Stimulated activated CD4-positive, alpha-beta T cell treated with anti-CD3 and anti-CD28 coated beads, Interleukin-1b, Interleukin-23, amount 100 ng/mL, for 1 hour (primary cell): ENCODE measurements at places on chromosomes 13 and 19.

GRCh38 chr13:37701972-37702371, 103.4 kb upstream of the POSTN start:
- DNase-seq: no peak

GRCh38 chr19:35521124-35521743, 6.9 kb downstream of the SBSN start:
- DNase-seq: no peak

- DNase-seq: no peak
Observed at GRCh38 chr19:49871349-49871985, 4.1 kb upstream of the PNKP start.

GRCh38 chr13:21673539-21673788, 2.6 kb downstream of the FGF9 start:
- no peak for DNase-seq

DNA sequence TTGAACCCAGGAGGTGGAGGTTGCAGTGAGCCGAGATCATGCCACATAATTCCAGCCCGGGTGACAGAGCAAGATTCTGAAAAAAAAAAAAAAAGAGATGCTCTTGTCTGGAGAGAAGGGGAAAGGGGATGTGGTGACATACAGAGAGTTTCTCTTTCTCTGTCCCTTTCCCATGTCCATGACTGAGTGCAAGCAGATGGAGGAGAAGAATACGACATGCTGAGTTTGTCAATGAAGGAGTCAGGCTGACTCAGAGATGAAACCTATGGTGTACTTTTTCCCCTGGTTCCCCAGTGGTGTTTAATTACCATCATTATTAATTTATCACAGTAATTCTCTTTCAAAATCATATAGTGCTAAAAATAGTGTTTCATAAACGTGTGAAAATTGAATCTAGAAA, 448.8 kb downstream of the FOXO1 start:
- DNase-seq: no peak

GRCh38 chr19:1263188-1263587, 5.9 kb upstream of the CIRBP start:
- no peak for DNase-seq

DNA sequence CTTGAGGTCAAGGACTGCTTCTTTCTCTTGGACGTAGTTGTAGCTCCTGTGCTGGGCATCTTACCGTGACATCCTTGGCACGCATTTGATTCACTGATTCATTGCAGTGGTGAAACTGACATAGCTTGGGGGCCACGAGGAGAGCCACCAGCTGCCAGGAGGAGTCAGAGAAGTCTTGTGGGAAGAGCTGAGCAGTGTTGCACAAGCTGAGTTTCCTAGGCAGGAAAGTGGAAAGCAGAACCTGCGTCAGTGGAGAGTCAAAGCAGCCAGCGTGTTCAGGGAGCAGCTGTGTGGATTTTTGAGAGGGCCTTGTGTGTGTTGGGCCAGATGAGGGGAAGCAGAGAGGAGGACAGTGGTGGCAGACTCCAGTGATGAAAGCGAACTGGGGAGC, 5.3 kb upstream of the GPR183 start:
- DNase-seq: no peak

DNA sequence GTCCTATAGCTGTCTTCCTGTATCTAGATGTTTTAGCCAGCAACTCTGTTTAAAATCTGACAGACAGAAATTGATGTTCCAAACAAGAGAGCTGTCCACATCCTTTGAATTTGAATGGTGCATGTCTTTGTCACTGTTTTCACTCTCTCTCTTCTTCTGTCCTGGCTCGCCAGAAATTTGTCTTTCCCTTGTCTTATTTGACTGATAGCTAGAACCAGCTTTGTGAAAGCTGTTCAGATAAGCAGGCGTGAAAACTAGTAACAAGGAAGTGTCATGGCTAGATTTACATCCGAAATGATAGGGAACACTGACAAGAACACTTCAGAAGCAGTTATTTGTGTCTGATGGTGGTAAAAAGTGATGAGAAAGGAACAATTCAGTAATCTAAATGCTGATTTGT, 354.9 kb upstream of the SLITRK1 start:
- no peak for DNase-seq

DNA sequence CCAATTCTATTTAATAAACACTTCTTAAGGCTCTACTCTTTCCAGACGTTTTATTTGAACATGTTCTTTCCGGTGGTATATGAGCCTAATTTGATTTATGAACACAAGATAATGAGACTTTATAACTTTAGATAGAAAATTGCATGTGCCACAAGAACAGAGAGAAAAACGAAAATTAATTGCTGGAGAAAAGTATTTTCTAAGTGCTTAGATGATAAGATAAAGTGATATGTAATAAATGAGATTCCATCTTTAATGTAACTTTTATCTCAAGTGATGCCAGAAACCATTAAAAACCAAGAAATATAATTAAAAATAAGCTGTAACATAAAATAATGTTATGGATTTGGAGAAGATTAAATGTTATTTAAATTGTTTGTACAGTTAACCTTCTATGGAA, 33.2 kb upstream of the KL start:
- no peak for DNase-seq

DNA sequence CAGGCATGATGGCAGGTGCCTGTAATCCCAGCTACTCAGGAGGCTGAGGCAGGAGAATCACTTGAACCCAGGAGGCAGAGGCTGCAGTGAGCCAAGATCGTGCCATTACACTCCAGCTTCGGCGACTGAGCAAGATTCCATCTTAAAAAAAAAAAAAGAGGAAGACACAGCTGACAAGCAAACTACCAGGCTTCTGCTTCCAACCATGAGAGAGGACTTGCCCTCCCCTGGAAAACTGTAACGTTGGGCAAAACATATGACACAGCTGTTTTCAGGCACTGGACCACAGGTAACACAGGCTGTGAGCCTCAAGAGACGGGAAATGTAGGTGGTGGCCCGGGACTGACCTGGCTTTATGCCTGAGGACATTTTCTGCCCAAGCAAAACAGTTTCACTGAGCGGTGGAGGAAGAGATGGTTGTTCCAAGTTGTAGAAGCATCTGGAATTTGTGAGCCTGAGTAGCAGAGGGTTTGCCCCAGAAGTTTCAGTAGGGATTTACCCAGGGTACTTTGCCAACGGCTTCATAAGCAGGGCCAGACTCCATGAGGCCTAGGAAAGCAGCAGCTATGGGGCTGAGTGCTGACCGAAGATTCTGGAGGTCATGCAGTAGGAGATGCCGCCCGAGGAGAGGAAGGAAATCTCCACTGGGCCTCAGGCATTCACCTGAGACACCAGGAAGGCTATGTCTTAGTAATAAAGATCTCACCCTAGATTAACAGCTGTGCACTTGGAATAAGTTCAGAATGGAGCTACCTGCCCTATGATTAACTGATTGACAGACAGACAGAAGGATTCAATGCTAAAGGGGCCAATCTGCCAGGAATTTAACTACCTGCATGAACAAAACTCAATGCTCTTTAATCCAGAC, 88.0 kb downstream of the ABCC4 start:
- DNase-seq: no peak

DNA sequence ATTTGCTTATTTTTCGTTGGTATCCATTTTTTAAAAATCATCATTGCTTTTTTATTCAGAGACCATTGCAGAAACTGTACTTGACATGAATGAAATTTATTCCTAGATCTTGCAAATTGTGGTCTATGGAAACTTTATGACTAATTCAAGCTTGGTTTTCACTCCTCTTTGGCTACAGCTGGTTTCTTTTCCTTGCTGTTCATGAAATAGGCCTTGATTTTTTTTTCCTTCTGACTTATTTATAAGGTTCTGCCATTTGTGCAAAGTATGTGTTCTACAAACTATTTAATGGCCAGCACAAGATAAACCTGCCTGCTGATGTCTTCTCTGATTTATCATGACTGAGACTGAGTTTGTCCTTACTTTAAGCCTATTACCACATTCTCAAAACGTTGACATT, 764.0 kb upstream of the SLITRK5 start:
- DNase-seq: no peak

- DNase-seq: no peak
Observed at GRCh38 chr19:31018936-31019335, 330.3 kb downstream of the TSHZ3 start.

- no peak for DNase-seq
Observed at GRCh38 chr13:110227864-110228643, 78.9 kb downstream of the COL4A1 start.

DNA sequence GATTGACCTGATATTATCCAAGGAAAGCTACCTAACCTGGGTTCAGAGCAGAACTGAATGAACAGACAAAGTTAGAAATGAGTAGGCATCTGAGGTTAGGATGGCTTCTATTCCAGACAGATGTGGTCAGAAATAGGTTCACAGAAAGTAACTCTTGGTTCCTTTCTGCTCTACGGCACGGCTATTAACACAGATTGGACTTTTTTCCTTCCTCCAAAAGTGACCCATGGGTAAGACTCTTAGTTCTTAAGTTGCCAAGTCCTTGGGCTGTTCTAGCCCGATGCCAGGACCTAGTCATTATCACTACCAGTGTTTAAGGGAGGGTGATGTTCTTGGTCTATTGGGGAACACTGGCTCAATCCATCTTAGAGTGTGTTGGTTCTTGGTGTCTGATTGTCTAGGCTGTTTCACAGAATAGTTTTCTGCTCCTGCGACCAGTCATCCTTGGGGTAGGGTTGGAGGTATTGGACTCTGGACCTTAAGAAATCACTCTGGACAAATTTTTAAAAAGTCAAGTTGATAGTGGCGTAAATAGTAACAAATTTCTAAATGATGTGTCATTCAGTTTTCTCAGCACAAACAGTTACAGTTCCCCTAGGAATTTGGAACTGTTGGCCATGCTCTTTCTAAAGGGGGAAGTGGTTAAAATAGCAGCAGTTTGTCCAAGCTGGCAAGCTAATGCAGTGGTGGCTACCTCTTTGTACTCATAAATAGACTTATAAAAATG, 60.1 kb upstream of the MYCBP2 start:
- no peak for DNase-seq

DNA sequence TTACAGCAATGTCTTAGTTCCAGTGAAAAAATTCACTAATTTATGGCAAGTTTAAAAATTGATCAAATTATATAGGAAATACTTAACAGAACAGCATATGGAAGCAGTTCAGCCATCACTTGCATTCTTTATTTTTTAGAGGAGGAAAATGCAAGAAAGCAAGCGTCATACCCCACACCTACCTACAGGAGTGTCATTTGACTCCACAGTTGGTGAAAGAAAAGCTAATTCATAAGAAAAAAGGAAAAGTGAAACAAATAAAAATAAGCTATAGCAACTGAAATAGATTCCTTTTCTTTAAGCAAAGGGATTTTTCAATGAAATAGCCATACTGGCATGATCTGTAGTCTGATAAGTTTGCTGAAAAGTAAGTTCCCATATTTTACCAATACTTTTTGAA, 111.0 kb downstream of the DOCK9 start:
- DNase-seq: no peak

DNA sequence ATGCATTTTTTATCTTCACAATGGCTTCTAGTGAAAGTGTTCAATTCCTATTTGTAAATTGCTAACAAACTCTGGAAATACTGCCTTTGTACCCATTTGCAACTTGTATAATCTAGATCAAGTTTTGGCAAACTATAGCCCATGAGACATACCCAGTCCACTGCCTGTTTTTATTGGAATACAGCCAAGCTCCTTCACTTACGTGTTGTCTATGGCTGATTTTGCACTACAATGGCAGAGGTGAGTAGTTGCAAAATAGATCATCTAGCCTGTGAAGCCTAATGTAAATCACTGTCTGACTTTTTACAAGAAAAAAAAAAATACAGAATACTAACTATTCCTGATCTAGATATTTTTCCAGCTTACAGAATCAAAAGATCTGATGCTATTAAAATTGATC, 37.1 kb downstream of the DZIP1 start:
- DNase-seq: no peak

GRCh38 chr13:109110159-109110558, 480.7 kb downstream of the MYO16 start:
- no peak for DNase-seq

DNA sequence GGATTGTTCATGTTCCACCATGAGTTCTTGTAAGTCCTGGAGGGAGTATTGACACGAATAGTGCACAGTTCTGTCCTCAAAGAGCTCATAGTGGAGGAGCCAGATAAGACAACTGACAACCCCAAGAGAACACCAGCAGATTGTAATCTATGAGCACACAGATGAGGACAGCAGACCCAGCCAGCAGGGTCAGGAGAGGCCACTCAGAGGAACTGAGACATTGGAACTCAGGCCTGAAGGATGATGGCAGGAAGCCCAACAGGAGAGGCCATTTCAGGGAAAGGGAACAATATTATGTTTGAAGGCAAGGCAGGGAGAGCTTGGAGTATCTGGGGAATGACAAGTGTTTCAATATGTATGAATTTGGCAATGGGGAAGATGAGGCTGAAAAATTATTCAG, 63.7 kb upstream of the IPO5 start:
- DNase-seq: no peak

DNA sequence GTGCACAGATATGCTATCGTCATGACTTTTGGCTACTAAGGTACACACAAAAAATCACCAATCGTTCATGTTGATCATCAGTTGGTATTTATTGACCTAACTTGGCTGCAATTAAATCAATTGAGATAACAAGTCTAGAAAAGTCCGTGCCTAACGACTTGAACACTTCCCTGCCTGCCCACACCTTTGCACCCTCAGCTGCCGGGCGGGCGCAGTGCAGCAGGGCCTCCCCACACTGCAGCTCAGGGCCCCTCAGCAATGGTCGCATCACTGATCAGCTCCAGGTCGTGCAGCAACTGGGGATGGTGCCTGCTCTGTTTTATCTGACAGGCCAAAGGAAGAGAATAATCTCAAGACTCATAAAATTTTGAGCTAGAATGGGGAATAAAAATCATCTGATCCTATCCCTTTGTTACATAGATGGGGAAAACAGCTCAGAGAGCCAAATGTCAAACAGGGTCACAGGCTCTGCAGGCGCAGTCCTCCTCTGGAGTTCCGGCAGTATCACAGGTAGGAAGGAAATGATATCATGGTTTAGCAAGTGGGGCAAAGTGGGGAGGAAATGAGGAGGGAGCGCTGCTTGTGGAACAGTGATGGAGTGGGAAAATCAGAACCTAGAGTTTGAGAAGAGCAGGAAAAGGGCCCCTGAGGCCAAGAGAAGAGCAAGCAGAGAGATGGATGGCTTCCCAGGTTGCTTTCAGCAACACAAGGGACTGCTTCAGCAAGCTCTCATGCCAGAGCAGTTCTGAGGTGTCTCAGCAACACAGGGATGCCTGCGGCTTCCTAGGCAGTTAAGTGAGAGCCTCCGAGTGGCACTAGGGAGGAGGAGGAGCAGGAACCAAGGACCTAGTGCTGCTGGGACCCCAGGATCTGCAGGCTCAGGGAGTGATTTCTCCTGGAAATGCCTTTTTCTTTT, 57.5 kb downstream of the SLC7A1 start:
- no peak for DNase-seq

DNA sequence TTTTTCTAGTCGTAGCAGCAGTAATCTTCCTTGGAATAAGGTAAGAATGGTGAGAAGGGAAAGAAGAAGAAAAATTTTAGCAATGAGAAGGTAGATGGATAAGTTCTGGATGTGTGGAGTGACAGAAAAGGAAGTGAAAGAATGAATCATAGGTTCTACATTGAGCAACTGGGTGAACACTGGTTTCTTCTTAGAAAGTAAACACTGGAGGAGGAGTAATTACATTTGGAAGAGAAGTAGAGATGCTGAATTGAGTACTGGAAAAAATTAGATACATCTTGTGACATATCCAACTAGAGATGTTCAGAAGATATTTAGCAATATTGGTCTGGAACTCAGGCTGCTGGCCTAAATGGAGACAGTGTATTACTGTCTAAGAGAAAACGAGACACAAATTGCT, 148.5 kb downstream of the GPC5 start:
- no peak for DNase-seq
